CD4-positive, alpha-beta T cell treated with Interleukin-12 subunit alpha and Interleukin-12 subunit beta, for 1 hour (primary cell): ENCODE measurements at places on chromosomes 16 and 17.

GRCh38 chr17:80082403-80083135, 18.8 kb upstream of the GAA start:
- peak; percentile 67 for DNase-seq

DNA sequence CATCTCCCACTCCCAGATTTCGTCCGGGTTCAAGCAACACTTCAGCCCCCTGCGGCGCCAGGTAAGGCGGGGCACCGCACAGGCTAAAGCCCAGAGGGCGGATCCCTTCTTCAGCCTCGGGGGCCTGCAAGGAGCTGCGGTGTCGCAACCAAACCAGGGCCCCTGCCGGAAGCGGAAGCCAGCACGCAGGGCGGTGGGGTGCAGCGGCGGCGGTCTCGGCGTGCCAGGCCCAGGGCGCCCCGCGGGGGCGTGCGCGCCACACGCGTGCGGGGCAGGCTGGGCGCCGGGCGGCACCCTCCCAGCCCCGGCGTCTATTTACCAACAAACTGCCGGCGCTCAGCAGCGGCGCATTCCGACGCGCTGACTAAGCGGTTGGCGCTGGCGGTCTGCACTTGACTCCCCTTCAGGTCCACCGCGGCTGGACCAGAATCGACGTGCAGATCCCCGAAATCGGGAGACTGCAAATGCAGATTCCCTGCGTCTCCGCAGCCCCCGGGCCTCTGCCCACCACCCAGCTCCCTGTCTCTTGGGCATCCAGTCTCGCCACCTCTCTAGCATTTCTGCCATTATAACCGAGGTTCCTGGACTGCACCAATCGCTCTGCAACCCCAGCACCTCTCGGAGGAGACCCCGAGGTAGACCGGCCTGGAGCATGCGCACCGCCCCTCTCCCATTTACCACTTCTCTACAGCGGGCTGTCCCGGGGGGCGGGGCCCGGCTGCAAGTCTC, 421 bp upstream of the DLX4 start:
- peak; percentile 70 for DNase-seq

DNA sequence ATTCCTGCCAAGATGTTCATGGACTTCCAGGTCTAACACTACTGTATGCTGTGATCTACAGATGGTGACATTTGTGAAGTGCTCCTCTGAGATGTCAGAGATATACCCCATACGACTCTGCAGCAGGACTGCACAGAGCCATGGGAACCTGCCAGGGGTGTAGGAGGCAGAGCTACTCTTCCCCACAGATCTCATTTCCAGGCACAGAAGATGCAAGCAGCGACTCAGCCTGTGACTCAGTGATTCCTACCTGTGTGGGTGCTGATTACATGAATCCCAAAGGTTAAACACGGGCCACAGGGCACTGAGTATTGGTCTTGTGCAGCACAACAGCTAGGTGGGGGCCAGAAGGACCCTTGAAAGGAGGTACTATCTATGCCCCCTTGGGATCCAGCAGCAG, 137.0 kb upstream of the SOX9 start:
- DNase-seq: no peak

DNA sequence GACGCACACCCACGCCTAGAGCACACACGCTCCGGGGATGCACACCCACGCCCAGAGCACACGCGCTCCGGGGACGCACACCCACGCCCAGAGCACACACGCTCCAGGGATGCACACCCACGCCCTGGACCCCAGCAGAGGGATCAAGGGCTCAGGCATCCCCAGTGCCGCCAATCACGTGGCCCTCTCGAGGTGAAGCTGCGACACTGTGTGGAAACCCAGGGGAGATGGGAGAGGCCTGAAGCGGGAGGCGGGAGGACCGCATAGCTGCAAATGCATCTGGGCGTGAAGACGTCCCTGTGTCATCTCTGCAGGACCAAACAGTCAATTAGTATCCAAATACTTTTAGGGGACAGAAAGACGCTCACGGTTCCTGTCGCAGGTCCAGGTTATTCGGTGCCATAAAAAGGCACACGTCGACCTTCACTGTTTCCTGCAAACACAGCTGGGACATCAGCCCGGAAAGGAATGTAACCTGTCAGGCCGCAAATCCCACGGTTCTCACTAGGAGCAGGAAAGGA, 56.4 kb downstream of the TBC1D16 start:
- DNase-seq: no peak

- no peak for DNase-seq
Observed at GRCh38 chr17:77200711-77201110, 59.9 kb downstream of the SEC14L1 start.

GRCh38 chr16:66416136-66416535, 11.0 kb upstream of the BEAN1 start:
- no peak for DNase-seq

GRCh38 chr16:3645504-3646347, 8.8 kb upstream of the DNASE1 start:
- no peak for DNase-seq

DNA sequence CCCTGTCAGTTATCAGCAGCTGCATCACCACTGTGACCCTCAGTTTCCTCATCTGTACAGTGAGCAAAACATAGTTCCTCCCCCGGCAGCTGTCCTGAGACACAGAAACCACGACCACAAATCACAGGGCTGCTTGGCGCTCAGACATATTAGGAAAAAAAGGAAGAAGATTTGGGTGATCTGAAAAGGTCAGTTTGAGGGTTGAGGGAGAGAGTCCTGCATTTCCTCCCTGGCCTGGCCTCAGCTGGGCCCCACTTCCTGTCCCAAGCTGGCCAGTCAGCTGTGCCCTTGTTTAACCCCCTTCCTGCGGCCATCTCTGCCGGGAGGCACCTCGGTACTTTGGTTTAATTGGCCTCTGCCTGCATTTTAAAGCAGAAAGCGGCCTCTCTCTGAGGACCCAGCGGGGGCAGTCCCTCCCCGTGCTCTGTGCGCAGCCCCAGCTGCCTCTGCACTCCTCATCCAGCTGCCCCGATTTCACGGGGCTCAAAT, 24.0 kb upstream of the CIBAR2 start:
- no peak for DNase-seq

- no peak for DNase-seq
Observed at GRCh38 chr16:75603241-75603640, 19.8 kb downstream of the ADAT1 start.
